Activated CD4-positive, alpha-beta T cell treated with anti-CD3 and anti-CD28 coated beads, Interleukin-2, amount 50 U/mL, for 4 hours (primary cell): ENCODE measurements at places on chromosomes 3 and 15.

DNA sequence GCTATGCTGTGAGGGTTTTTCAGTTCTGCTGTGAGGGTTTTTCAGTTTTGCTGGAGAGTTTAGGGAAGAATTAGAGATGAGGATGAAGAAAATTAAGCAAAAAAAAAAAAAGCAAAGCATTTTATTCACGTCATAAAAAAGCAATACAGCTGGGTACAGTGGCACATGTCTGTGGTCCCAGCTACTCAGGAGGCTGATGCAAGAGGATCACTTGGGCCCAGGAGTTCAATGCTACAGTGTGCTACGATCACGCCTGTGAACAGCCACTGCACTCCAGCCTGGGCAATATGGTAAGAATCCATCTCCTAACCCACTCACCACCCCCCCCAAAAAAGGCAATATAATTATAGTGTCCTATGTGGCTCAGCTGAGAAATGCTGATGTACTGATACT lies 162.7 kb downstream of the MAGI1 start:
- DNase-seq, result no peak

DNA sequence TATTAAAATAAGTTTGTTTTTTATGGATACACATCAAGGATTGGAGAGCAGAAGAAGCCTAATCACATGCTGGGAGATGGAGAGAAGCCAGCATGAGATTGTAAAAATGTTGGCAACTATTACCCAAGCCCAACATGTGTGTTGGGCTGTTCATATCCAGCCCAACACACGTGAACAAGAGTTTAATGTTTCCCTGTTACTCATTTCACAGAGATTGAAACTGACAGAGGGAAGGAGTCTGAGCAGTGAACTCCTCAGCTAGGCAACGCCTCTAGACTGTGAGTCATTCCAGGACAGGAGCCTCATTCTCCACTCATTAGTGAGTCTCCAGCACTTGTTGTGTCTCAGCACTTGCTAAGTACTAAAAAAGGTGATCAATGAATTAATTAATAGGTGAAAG lies 43.2 kb upstream of the CMSS1 start:
- no peak for DNase-seq

DNA sequence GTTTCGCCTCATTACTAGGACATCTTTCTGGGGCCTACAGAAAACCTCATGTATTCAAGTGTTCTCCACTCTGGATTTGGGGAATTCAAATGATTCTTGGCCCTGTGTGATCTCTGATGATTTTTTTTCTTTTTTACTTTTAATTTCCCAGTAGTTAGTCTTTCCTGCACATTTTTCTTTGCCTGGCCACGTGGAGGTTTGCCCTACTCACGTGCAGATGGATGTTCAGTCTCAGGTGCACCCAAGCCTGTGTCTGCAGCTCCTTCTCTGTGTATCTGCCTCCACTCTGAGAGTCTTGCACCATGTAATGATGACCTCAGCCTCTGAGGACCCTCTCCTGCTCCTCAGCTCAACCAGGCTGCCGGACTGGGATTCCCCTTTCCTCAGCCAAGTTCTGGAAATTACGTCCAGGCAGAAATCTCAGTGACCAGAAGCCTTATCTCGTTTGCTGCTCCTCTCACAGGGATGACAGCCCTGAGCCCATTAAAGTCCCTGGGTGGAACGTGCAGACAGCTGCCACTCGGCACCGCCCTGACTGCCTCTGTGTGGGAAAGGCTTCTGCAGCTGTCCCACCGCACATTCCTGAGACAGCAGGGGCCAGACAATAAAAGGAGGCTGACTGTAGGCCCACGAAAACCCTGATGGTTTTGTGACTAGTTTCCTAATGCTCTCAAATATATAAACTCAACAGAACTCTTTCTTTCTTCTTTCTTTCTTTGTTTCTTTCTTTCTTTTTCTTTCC lies 31.4 kb upstream of the GABRB3 start:
- no peak for DNase-seq

- DNase-seq, result no peak
Observed at GRCh38 chr3:125145751-125146475, 66.6 kb downstream of the SLC12A8 start.

DNA sequence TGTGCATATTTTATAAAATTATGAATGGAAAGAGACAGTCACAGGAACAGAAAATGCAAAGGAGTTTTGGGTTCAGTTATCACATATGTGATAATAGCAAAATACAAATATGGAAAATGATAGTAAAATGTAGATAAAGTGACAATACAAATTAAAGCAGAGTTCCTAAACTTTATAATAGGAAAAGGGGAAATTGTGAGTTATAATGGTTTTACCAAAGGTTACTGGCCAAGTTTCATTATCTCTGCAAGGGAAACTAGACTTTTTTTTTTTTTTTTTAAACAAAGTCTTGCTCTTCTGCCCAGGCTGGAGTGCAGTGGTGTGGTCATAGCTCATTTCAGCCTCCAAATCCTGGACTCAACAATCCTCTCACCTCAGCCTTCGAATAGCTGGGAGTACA lies 228.7 kb upstream of the CGNL1 start:
- DNase-seq, result no peak

- no peak for DNase-seq
Observed at GRCh38 chr3:196741249-196741889, 1.7 kb downstream of the PAK2 start.

DNA sequence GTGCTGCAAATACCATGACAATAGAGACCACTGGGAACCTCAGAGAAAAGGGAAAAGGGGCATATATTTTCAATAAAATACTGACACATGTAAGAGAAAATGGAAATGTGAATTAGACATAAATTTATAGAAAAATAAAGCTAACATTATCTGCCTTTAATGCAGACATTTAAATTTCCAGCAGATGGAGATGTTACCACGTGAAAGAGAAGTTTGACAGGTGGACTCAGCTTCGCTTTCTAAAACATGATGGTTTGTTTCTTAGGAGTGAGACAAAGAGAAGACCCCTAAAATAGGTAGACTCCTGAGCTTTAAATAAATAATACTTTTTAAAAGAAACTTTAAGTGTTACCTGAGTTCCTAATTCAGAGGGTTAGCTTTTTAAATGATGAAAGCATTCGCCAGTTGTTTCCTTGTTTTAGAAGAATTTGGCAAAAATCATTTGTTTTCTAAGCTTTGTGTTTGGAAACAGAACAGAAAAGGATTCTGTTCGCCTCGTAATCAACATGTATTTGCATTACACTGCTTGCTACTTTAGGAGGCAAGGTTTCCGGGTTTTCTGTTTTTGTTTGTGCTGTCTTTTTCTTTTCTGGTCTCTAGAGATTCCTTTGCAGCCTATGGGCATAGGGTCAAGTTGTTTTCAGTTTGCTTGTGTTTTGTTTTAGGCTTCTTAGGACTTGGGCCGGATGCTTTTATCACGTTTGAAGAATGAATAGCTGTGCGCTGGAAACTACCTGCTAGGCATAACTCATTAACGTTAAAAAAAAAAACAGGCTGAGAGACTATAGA lies 271.4 kb downstream of the THSD4 start:
- DNase-seq, result no peak

DNA sequence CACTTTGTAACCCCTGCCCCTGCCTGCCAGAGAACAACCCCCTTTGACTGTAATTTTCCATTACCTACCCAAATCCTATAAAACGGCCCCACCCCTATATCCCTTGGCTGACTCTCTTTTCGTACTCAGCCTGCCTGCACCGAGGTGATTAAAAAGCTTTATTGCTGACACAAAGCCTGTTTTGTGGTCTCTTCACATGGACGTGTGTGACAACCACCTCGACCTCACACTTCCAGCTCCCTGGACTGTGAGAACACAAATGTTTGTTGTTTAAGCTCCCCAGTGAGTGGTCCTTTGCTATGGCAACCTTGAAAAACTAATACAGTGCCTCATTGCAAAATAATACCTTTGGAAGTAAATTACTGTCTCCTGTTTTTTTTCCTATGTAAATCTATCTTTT lies 299.2 kb upstream of the POU1F1 start:
- DNase-seq, result no peak

DNA sequence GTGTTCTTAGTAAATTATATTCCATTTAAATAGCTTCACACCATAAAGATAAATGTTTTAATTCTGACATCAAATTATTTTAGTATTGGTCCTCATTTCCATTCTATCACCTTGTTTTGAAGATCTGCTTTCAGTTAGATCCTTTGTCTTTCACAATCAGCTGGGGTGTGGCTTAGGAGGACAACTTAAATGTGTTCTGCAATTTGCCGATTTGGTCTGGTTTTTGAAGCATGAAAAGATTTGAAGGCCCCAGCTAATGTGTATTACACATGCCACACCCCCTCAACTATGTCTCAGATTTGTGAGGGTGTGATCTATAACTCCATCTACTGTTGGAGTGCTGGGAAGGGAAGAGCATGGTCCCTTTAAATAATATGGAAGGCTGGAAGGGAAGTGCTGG lies 516.1 kb upstream of the GOLIM4 start:
- no peak for DNase-seq

DNA sequence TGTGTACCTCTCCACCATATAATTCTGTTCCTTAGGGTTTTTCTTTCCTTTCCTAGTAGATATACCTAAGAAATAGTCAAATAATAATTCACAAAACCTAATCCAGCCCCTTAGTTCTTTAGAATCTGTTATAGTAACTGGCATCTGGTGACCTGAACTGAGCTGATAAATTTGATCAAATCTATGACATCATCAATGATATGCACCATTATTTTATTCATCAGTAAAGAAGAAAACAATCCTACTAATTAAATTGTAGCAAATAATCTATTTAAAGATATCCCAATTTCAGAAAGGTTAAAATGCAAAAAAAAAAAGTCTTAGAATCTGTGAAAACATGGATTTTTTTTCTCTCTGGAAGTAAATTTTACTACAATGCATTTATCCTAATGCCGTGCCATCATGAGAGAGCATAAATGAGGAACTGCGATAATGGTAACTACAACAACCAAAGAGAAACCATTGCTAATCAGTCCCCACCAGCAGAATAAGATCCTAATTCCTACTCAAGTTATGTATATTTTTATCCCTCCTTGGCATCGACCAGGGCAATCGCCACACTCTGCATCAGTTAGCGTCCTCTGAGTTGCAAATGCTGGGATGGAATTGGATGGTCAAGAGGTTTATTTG lies 6.6 kb upstream of the MNS1 start:
- no peak for DNase-seq

DNA sequence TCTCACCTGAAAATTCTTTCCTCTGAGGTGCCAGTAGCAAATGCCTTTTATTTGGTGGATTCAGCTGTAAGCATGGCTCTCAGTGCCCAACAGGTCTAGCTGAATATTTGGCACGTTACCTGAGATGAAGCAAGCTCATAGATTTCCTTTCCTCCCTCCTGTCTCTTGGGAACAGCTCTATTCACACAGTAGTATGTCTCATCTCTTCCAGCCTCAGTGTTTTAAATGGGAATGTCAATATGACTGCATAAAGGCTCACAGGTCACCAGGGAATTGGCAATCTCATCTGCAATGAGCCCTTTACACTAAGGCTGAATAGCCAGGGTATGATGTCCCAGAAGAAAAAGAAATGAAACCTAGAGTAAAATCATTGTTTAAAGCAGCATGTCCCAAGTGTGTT lies 733.5 kb downstream of the NTRK3 start:
- DNase-seq, result no peak

- DNase-seq, result no peak
Observed at GRCh38 chr3:183577346-183577745, 21.8 kb upstream of the KLHL6 start.

GRCh38 chr3:134606033-134607025 lies 44.5 kb downstream of the KY start:
- no peak for DNase-seq

DNA sequence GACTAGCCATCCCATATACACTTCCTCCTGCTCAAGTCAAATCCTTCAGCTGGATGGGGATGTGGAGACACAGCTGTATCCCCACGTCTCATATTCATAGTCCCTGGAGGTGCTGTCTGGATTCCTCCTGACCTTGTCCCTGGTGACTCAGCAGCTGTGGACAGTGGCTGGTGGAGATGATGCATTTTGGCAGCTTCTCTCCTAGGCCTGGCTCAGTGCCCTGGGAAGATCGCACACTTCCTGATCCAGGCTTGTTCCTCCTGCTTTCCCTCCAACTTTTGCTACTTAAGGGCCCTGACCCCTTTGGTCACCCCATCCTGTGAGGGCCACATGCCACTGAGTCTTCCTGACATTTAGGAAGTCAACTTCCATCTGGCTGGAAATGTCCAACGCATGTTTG lies 44.4 kb downstream of the ADAMTSL3 start:
- no peak for DNase-seq

DNA sequence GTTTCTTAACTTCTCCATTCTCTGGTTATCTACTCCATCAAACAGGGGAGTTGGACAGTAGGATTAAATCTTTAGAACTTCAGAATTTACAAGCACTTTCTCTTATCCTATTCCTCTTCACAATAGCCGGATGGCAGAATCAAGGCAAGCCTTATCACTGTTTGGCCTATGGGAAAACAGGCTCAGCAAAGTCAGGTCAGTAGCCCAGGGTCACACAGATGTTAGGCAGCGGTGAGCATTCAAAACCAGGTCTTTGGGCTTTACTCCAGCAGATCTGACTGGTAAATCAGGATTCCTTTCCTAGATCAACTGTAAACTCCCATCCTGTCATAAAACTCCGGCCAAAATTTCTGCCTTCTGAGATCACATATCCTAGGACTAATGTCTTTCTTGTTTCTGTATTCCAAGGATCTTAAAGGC lies 258.4 kb downstream of the OPA1 start:
- DNase-seq, result no peak

- no peak for DNase-seq
Observed at GRCh38 chr15:36501063-36501678, 78.3 kb upstream of the CDIN1 start.

DNA sequence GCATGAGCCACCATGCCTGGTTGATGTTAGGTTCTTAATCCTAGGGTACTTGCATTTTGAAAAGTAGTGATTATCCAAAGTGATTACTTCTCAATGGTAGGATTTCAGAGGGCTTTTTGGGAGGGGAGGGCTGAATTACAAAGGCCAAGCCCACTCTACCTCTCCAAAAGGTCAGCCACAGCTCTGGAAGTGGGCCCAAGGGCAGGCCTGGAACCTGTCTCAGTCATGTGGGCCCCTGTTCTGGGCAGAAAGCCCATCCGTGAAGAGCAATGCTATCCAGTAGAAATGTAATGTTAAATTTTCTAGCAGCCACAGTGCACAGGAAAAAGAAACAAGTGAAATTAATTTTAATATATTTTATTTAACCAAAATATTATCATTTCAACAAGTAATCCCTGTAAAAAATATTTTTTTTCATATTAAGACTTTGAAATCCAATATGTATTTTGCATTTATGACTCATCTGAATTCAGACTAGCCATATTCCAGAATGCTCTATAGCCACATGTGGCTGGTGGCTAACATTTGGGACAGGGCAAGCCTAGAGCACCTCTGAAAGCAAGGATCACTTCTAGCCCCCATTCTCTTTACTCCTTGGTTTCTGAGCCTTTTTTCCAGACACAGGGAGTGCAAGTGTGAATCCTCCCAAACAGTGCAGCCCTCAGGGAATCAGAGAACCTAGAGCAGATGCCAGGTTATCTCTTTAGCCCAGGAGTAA lies 16.8 kb downstream of the RFT1 start:
- DNase-seq, result no peak

GRCh38 chr15:42490291-42490670 lies 660 bp downstream of the ZNF106 start:
- DNase-seq, result no peak
